ENCODE measurements at places on chromosomes 3 and 15. TPM values are rescaled to one million over a fixed set of nuclear protein-coding genes. Genes with fewer than 3 reads are reported as not detected.

Gene ATP6V1A
- total RNA-seq, result 45.2 TPM

Gene SRGAP3
- total RNA-seq, result 1.2 TPM

Gene RAB27A
- 111 TPM for total RNA-seq

DNA sequence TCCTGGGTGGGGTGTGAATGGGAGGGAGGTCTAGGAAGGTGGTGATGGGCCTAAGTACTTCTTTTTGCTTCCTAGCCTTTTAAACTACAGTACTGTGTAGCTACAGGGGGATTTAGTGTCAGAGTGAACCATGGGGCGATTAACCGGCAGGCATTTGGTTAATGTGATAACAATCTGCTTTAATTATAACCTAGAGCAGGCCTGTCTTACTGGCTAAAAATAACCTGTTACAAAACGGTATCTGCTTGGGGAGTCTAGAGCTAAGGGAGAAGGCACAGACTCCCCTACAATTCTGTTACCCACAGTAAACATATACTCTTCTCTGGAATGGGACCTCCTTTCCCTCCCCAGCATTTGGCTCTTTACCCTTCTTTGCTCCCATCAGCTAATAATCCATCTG lies 85.4 kb downstream of the RBPMS2 start:
- peaks cover 17% of the 10 kb centered on the region for H3K36me3 ChIP-seq
- H3K4me1 ChIP-seq, result peaks cover 11% of the 10 kb centered on the region
- no peaks in the 10 kb centered on the region for H3K27me3 ChIP-seq
- peak overlapping the region; percentile 56 for H3K27ac ChIP-seq
- no peak overlapping the region for H3K4me3 ChIP-seq

DNA sequence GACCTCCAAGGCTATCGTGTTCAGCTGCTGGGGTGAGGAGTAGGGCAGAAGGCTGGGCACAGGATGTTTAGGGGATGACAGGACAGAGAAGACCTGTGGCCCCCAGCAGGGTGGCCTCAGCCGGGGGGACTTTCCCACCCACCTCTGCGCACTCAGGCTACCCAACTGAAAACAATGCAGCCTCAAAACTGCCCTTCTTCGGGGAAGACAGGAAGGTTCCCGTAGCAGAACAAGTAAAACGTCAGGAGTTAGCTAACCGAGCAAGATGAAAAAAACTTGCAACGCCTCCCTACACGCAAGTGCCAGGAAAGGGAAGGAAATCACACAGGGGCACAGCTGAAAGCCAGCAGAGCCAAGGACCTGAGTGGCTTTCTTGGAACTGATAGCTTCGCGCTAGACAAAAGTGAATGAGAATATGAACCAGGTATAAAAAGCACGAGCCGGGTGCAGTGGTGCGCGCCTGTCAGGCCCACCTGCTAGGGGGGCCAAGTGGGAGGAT lies 38.4 kb upstream of the FURIN start:
- H3K4me1 ChIP-seq, result peaks cover 54% of the 10 kb centered on the region
- H3K36me3 ChIP-seq, result peaks cover 12% of the 10 kb centered on the region
- no peaks in the 10 kb centered on the region for H3K27me3 ChIP-seq
- H3K4me3 ChIP-seq, result peak overlapping the region; percentile 66
- peak; percentile 89 for DNase-seq
- peak overlapping the region; percentile 99 for H3K27ac ChIP-seq

GRCh38 chr3:118476885-118477618 lies 557.6 kb downstream of the IGSF11 start:
- H3K4me3 ChIP-seq, result no peak overlapping the region
- no peak overlapping the region for H3K27ac ChIP-seq
- H3K4me1 ChIP-seq, result no peaks in the 10 kb centered on the region
- H3K36me3 ChIP-seq, result no peaks in the 10 kb centered on the region

GRCh38 chr15:67042551-67043142 lies 22.8 kb upstream of the SMAD3 start:
- H3K4me1 ChIP-seq, result peaks cover 44% of the 10 kb centered on the region
- H3K27ac ChIP-seq, result no peak overlapping the region
- no peak overlapping the region for H3K4me3 ChIP-seq
- DNase-seq, result no peak

- peaks cover 55% of the 10 kb centered on the region for H3K4me1 ChIP-seq
- peak overlapping the region; percentile 90 for H3K4me3 ChIP-seq
- no peaks in the 10 kb centered on the region for H3K27me3 ChIP-seq
- no peak for DNase-seq
Measured at GRCh38 chr3:50351323-50351697, 648 bp downstream of the CYB561D2 start.

DNA sequence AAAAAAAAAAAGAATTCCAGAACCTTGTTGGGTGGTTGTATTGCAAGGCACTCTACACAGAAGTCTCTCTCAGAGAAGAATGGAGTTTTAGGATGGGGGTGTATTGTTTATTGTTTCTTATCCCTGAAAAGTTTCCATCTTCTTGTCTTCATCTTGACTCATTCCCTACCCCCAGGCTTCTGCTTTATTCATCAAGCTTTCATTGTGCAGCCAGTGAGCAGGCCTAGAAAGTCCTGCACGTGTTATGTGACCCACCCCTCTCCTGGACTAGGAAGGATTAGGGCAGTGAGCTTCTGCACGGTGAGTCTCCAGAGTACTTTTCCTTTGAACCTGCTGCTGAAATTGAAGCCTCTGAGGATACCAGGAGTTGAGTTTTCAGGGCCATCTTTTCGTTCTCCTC lies 150.9 kb upstream of the IL12A start:
- H3K4me3 ChIP-seq, result no peak overlapping the region
- H3K27me3 ChIP-seq, result peaks cover 17% of the 10 kb centered on the region
- H3K27ac ChIP-seq, result no peak overlapping the region
- DNase-seq, result no peak
- no peaks in the 10 kb centered on the region for H3K36me3 ChIP-seq

DNA sequence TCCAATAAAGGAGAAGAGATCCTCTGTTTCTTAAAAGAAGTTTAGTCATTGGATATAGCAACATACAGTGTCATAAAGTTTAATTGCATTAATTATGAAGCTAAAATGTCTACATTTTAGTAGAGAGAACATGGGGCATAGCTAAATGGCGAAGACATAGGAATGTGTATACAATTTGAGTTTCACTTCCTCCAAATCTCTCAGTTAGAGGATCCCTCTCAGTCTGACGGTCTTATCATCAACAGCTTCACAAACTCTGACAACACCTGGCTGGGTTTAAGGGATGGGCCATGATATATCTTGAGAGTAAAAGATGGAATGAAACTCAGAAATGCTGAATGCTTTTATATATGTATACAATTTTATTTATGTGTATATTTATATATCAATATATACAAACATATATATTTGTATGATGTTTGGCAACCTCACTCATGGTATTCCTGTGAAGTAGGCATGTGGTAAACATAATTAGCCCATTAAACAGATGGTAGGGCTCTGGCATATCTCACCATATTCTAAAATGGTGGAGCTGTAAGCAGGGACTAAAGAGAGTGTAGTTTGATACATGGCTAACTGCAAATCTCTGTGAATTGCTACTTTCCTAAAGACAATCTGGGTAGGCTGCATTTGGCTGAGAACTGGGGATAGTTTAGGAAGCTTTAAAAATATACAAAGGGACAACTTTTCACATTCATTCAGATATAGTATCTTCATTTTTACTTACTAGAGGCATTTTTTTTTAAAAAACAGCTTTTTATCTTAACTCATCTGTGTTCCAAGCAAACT lies 111.6 kb downstream of the TIGIT start:
- no peaks in the 10 kb centered on the region for H3K36me3 ChIP-seq
- H3K27ac ChIP-seq, result no peak overlapping the region
- H3K27me3 ChIP-seq, result no peaks in the 10 kb centered on the region
- DNase-seq, result no peak
- H3K4me1 ChIP-seq, result no peaks in the 10 kb centered on the region
- H3K4me3 ChIP-seq, result no peak overlapping the region

GRCh38 chr15:51516291-51516690 lies 106.3 kb downstream of the DMXL2 start:
- H3K4me3 ChIP-seq, result no peak overlapping the region
- H3K4me1 ChIP-seq, result no peaks in the 10 kb centered on the region
- no peak overlapping the region for H3K27ac ChIP-seq
- peaks cover 11% of the 10 kb centered on the region for H3K36me3 ChIP-seq
- DNase-seq, result no peak
- no peaks in the 10 kb centered on the region for H3K27me3 ChIP-seq

- no peaks in the 10 kb centered on the region for H3K36me3 ChIP-seq
- H3K27ac ChIP-seq, result no peak overlapping the region
- no peak overlapping the region for H3K4me3 ChIP-seq
- DNase-seq, result no peak
- no peaks in the 10 kb centered on the region for H3K27me3 ChIP-seq
Measured at GRCh38 chr3:155412904-155413303, 119.4 kb upstream of the STRIT1 start.

GRCh38 chr3:195068084-195069080 lies 202.6 kb downstream of the XXYLT1 start:
- DNase-seq, result no peak
- no peaks in the 10 kb centered on the region for H3K4me1 ChIP-seq
- H3K27ac ChIP-seq, result no peak overlapping the region
- peaks cover 7% of the 10 kb centered on the region for H3K36me3 ChIP-seq

DNA sequence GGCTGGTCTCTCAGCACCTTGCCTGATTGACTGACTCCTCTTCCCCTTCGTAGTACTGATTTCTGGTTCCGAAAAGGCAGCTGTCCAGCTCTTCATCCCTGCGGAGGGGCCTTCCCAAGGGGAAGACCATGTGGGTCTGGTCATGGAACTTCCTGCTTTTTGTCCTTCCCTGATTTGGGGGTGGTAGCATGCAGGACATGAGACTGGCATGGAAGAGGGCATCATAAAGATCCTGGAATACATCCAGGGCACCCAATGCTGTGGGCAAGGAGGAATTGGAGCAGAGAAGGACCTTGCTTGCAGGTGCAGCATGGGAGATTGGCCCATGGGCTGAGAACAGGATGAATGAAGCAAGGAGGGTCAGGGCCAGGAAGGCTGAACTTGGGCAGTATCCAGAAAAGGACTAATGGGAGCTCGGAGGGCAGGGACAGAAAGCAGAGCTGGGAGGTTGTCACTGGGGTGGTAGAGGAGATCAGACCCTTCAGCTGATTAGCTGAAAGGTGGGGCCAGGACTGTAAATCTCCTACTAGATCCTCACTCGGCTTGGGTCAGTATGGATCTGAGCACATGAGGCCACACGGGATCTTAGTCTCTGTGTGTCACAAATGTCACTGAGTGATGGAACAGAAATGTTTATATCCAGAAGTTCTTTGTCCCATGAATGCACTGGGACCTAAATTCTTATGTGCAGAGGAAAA lies 59.5 kb downstream of the AMOTL2 start:
- H3K36me3 ChIP-seq, result no peaks in the 10 kb centered on the region
- peaks cover 25% of the 10 kb centered on the region for H3K27me3 ChIP-seq
- no peak overlapping the region for H3K27ac ChIP-seq
- peaks cover 1% of the 10 kb centered on the region for H3K4me1 ChIP-seq
- no peak for DNase-seq

- no peak for DNase-seq
- no peak overlapping the region for H3K27ac ChIP-seq
- no peak overlapping the region for H3K4me3 ChIP-seq
- H3K36me3 ChIP-seq, result no peaks in the 10 kb centered on the region
- H3K4me1 ChIP-seq, result no peaks in the 10 kb centered on the region
Measured at GRCh38 chr3:78701537-78701936, 1066.3 kb downstream of the ROBO1 start.

DNA sequence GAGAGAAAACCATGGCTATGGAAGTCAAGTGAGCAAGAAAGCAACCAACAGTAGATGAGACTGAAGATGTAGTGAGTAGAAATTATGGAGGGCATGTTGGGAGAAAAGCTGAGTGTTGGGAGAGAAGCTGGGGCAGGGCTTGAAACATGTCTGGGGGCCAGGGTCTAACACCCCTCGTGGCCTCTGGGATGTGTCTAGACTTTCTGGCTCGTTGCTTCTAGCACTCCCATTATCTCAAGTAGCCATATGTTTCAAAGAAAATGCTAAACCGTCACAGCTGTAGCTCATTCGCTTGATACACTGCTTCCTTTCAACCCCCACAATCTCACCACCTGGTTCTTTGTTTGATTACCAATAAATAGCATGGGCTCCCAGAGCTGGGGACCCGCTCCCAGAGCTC lies 83.8 kb upstream of the BCHE start:
- DNase-seq, result no peak
- no peaks in the 10 kb centered on the region for H3K36me3 ChIP-seq
- no peaks in the 10 kb centered on the region for H3K4me1 ChIP-seq
- no peak overlapping the region for H3K27ac ChIP-seq

DNA sequence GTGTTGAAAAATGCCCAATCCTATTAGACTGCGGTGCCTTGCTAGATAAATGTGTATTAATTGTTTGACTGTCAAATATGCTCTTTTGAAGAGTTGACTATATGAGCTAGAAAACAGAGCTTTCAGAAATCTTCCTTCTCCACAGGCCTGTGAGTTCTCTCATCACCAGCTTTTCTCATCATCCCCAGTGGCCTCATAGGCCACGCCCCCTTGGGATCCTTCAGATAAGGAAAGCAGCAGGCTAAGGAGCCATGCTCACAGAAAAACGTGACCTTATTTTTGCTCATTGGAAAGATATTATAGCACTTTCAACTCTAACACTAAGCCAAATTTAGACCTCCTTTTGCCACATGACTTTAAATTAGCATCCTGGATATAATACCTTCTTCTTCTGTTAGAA lies 514.4 kb upstream of the ARRDC4 start:
- no peaks in the 10 kb centered on the region for H3K27me3 ChIP-seq
- no peaks in the 10 kb centered on the region for H3K36me3 ChIP-seq
- no peaks in the 10 kb centered on the region for H3K4me1 ChIP-seq
- DNase-seq, result no peak
- no peak overlapping the region for H3K4me3 ChIP-seq
- H3K27ac ChIP-seq, result no peak overlapping the region

- H3K4me3 ChIP-seq, result no peak overlapping the region
- no peaks in the 10 kb centered on the region for H3K27me3 ChIP-seq
- H3K4me1 ChIP-seq, result peaks cover 19% of the 10 kb centered on the region
Measured at GRCh38 chr3:188673646-188674186, 498.1 kb upstream of the TPRG1 start.

DNA sequence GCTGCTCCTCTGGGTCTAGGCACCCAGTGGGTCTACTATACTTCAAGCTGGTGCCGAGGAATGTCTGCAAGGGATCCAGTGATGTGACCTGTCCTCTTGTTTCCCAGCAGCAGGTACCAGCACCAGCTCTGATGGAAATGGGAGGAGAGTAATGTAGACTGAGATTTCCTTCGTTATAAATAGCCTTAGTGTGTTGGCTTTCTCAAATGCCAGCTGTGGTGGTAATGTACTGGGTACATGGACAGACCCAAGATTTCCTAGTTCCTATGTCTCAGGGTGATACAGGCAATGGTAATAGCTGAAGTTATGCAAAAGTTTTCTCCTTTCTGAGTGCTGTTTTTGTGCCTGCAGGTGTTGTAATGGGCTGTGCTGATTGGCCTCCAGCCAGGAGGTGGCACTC lies 33.0 kb upstream of the ABI3BP start:
- no peak for DNase-seq
- H3K4me1 ChIP-seq, result no peaks in the 10 kb centered on the region
- peaks cover 12% of the 10 kb centered on the region for H3K27me3 ChIP-seq
- no peaks in the 10 kb centered on the region for H3K36me3 ChIP-seq

- peak overlapping the region; percentile 56 for H3K4me3 ChIP-seq
- H3K27ac ChIP-seq, result no peak overlapping the region
- peak; percentile 71 for DNase-seq
- H3K27me3 ChIP-seq, result peaks cover 14% of the 10 kb centered on the region
Measured at GRCh38 chr3:124834723-124835718, 52.1 kb downstream of the ITGB5 start.
